Activated T-helper 1 cell treated with anti-CD3 and anti-CD28 coated beads, Interleukin-12 subunit alpha, Interleukin-12 subunit beta, Interleukin-2, Interleukin-4 antibody, amounts not matched to agents 30 ng/mL and 10 ng/mL and 1 ng/mL, durations not matched to agents 14 hours and 24 hours and 36 hours (primary cell): ENCODE measurements at places on chromosomes 7 and 10.

DNA sequence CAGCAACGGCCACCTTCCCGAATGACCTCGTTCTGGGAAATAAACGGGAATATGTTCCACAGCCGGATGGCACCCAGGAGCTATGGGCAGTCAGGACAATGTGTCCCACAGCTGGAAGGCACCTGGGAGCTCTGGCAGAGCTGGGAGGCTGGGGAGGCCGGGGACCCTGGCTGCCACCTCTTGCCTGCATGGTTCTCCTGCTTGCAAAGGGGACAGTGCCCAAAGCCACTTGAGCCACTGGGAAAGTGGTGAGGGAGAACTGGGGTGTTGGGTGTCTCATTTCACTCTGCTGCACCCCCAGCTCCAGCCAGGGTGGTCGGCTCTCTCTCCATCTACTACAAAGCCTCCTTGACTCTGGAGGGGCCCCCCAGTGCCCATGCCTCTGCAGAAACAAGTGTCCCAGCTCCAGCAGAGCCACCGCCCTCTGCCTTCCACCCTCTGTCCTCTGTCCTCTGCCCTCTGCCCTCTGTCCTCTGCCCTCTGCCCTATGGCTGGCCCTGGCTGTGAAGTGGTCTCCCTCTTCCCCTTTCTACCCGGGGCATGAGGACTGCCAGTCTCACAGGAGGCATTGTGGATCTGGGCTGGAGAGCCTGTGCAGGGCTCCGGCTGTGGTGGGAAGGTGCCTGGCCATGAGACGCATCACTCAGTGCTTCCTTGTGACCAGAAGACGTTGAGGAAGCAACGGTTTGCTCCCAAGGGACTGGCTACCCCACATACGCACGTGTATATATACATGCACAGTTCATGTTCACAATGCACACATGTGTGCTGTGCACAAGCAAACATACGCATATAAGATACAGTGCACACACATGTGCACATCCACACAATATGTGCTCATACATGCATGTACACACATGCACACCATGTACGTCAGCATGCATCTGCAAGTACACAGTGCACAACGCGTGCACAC, 21.5 kb upstream of the INPP5A start:
- DNase-seq = no peak

DNA sequence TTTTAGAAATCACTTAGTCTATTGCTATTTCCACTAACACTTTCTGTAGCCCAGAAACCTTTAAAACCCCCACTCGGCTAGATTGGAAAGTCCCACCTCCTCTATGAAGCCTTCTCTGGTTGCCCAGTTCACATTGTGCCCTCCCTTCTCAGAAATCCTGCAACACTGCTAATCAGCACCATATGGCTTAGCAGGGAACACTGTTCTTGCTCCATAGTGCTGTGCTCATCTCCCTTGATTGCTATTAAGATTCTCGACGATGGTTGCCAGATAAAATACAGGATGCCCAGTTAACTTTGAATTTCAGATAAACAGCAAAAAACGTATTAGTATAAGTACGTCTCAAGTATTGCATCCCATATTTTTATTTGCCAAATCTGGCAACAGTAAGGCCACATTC, 40.1 kb upstream of the XPNPEP1 start:
- DNase-seq = no peak

DNA sequence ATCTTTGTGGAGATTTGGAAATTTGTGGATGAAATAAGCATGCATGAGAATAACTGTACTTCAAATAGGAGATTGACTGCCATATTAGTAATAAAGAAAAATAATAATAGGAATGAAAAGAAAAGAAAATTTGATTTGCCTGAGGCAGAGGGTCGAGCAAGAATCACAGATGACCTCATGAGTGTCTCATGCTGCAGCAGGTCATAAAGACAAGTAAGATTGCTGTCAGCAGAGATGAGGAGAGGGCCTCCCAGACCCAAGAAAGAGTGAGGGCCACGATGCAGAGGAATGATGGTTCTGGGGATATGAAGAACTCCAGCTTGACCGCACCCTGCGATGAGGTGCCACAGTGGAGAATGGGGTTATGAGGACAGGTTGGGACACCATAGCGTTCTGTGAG, 39.2 kb downstream of the TOMM7 start:
- DNase-seq = no peak

DNA sequence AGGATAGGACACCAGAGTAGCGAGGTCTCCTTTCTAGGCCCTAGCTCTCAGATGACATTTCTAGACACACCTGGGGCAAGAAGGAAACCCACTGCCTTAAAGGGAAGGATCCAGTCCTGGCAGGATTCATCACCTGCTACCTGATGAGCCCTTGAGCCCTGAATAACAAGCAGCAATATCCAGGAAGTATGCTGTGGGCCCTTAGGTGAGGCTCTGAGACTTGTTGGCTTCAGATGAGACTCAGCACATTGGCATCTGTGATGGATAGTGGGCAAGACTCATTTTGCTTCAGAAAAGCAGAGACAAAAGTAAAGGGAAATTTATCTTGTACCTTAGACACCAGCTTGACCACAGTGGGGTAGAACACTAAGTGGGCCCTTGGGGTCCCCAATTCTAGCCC, 238.4 kb upstream of the MEOX2 start:
- DNase-seq = no peak

DNA sequence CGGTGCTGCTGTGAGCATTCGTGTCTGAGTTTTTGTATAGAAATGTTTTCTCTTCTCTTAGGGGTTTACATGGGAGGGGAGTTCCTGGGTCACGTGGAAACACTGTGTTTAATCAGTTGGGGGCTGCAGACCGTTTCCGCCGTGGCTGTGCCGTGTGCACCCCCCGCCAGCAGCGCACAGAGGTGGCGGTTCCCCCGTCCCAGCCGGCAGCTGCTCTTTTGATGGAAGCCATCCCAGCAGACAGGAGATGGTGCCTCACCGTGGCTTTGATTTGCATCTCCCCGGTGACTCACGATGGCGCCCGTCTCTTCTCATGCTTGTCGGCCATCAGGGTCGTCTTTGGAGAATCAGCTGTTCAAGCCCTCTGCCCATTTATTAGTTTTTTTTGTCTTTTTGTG, 34.9 kb upstream of the FOXL3 start:
- DNase-seq = no peak

GRCh38 chr10:59088912-59089573, 87.4 kb upstream of the PHYHIPL start:
- DNase-seq = no peak

DNA sequence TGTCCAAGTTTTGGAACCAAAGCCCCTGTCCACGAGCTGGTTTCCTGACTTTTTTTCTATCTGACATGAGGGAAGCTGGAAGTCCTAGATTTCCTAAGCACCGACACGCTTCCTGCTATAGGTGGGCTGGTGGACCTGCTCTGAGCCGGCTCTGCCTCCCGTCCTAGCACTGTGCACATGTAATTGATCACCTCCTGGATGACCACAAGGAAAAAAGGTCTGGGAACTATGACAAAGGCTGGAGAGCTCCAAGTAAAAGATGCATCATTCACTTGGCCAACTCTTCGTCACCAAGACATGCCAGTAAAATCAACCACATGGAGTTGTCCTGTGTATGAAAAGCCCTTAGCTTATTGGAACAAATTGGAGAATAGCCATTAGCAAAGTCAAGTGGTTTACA, 104.8 kb downstream of the ITIH5 start:
- no peak for DNase-seq

GRCh38 chr7:42494199-42494710, 257.2 kb upstream of the GLI3 start:
- no peak for DNase-seq

DNA sequence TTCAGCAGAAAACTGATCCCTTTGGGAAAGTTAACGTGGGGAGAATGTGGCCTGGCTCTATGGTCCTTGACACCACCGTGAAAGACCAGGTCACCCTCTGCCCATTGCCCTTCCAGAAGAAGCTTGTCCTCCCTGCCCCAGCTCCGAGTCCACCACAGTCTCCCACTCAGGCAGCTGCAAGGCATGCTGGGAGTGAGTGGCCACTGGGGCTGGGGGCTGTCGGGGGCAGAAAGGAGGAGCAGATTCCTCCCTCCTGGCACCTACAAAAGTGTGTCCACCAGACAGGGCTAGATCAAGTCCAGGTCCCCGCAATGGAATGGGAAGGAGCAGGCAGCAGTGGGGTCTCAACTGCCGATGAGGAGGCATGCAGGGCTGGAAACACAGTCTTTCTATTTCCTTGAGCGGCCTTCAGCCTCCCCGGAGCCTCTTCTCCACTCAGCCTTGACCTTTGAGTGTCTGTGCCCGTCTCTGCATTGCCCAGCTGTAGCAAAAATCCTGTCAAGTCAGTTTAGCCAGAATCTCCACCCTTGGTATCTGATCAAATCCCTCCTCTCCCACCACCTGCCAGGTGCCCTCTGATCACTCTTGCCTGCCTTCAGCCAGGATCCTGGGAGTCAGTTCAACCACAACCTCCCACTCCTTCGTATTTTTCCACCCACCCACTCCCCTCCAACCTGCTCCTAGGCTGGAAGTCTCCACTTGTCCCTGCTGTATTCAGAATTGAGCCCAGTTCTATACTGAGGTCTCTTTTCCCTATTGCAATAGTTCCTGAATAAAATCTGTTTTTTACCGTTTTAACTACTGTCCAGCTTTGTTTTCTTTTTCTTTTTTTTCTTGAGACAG, 6.9 kb upstream of the ZNF316 start:
- DNase-seq = no peak

GRCh38 chr7:129264534-129264933, 39.7 kb downstream of the AHCYL2 start:
- no peak for DNase-seq

GRCh38 chr7:32155712-32156111, 85.5 kb upstream of the PDE1C start:
- no peak for DNase-seq
